ENCODE measurements at places on chromosomes 16 and 17.

GRCh38 chr17:49992191-49992932 is 2.7 kb downstream of the DLX3 start:
- no peak for DNase-seq

DNA sequence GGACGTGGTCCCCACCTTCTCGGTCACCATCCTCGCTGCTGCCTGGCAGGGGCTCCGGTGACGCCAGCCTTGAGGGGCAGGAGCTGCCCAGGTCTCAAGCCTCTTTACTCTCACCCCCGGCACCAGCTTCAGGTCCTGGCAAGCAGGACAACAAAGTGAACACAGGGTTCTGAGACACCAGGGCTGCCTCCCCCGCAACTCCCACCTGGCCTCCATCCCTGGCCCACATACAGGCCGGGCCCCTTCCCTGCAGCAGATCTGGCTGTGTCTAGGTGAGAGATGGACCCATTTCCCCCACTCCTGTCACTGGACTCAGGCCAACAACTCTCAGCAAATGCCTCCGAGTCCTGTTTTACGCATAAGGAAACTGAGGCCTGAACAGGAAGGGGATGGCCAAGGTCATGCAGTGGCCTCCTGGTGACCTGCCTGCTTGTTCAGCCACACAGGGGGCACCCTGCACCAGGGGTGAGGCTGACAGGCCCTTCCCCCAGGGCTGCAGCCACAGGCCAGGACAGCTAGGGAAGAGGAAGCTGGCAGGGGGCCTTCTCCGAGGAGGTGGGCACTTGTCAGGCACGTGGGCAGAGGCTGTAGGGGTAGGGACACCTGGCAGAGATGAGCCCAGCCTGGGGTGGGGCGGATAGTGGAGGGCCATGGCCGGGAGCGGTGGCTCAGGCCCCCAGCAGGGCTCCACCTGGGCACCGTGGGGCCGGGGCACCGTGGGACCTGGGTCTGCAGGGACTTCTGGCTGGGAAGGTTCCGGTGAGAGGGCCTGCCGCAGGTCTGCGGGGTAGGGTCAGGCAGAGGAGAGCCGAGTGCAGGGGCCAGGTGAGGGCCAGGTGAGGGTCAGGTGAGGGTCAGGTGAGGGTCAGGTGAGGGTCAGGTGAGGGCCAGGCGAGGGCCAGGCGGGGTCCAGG is 46.7 kb upstream of the PVALEF start:
- DNase-seq = no peak

- DNase-seq = no peak
Measured at GRCh38 chr17:61179380-61179806, 220.2 kb upstream of the TBX2 start.

DNA sequence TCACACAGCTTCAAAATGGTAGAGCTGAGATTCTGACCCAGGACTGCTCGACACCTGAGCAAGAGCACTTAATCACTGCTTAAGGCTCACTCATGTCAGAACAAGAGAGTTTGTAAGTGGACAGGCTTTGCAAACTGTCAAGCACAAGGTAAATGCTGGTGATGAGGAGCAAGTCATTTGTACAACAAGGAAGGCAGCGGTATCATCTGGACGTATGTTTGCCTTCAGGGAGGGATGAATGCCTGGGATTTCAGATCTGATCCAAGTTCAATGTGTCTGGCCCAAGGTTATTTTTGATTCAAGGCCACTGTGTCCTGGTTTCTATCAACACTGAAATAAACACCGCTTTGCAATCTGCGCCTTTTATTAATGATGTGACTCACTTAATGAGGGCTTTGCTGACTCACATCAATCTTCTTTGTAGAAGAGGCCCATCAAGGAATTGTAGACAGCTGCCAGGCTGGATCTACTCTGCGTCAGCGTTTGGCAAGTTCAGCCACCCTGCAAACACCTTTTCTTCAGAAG is 174.4 kb upstream of the HS3ST3A1 start:
- no peak for DNase-seq

- DNase-seq = no peak
Measured at GRCh38 chr17:57482657-57483056, 226.3 kb downstream of the MSI2 start.

- no peak for DNase-seq
Measured at GRCh38 chr16:593406-593805, 3.5 kb downstream of the RAB40C start.

GRCh38 chr17:74924250-74924948 is at the start of gene OTOP2:
Gene OTOP2, plus strand, starts transcription at chr17:74924273. Its CDS starts 360 bp downstream, at chr17:74924633.
- DNase-seq = no peak

DNA sequence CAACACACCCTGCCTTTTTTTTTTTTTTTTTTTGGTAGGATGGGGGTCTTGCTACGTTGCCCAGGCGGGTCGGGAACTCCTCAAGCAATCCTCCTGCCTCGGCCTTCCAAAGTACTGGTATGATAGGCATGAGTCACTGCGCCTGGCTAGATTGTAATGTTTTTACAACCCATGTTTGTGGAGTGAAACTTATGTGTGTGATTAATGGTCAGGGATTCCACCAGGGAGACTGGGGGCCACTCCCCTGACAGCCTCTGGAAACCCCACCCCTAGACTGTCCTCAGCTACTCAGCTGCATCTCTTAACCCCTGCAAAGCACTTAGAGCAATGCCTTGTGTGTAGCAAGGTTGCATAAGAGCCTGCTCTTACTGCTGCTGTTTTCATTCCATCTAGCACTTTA is 220.5 kb downstream of the PARN start:
- DNase-seq = no peak

GRCh38 chr16:81582655-81583441 is 138.2 kb downstream of the CMIP start:
- no peak for DNase-seq

- peak; percentile 52 for DNase-seq
Measured at GRCh38 chr17:8997994-8998628, 23.2 kb upstream of the NTN1 start.

Data from SHP77 treated with DMSO at 0.1 percent for 48 hours (cell line).